ENCODE measurements at places on chromosomes 5 and 9. TPM values are rescaled to one million over a fixed set of nuclear protein-coding genes. Genes with fewer than 3 reads are reported as not detected.

F2RL2 gene
- not detected for total RNA-seq

HAND1 gene
- total RNA-seq: not detected

CSNK1G3 gene
- total RNA-seq: 101 TPM

GPX3 gene
- not detected for total RNA-seq

PELO gene
- total RNA-seq: 3.7 TPM

CCNO gene
- not detected for total RNA-seq

EPB41L4B gene
- total RNA-seq: not detected

DNAH5 gene
- not detected for total RNA-seq

ABCA2 gene
- total RNA-seq: 357 TPM

CHSY3 gene
- 0.18 TPM for total RNA-seq

PLAC8L1 gene
- 0.45 TPM for total RNA-seq

SPINK6 gene
- total RNA-seq: not detected

PCDHB12 gene
- not detected for total RNA-seq

CTXN3 gene
- total RNA-seq: not detected

LRRC14B gene
- not detected for total RNA-seq

ODF2 gene
- total RNA-seq: 44.4 TPM

CEL gene
- 0.42 TPM for total RNA-seq

FUT7 gene
- total RNA-seq: 0.99 TPM

CER1 gene
- not detected for total RNA-seq

PCDHA5 gene
- total RNA-seq: not detected

DRD1 gene
- not detected for total RNA-seq

CDKN2B-AS1 gene
- 2.6 TPM for total RNA-seq

LYSMD3 gene
- total RNA-seq: 27.9 TPM

CRHBP gene
- 0.84 TPM for total RNA-seq

SPATA6L gene
- 4.3 TPM for total RNA-seq

WDR31 gene
- 0.16 TPM for total RNA-seq

LECT2 gene
- total RNA-seq: not detected

ABCA1 gene
- 1.9 TPM for total RNA-seq

TOR2A gene
- total RNA-seq: 27.8 TPM

PRLR gene
- total RNA-seq: 0.05 TPM

WDR38 gene
- total RNA-seq: not detected

SLC4A9 gene
- not detected for total RNA-seq

PROB1 gene
- 0.96 TPM for total RNA-seq

SMIM33 gene
- total RNA-seq: not detected

SLC46A2 gene
- total RNA-seq: 0.64 TPM

All from natural killer cell (primary cell).